ENCODE measurements at places on chromosomes 6 and 20.

DNA sequence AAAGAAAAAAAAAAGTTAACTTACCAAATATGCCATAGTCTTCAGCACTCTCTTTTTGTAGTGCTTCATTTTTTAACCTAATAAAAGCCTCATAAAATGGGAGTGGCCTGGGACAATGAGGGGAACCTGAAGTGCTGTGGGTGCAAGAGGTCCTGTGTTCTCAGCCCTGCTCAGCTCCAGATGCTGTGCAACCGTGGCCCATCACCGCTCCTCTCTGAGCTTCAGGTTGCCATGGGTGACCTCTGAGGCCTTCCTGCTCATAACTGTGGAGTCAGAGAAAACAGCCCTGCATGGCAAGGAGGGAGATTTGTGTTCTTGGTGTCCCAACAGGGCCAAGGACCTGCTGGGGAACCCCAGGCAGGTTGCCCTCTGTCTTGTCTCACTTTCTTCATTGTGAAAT lies 10.0 kb downstream of the TCF15 start:
- DNase-seq, result no peak

- peak; percentile 32 for DNase-seq
Observed at GRCh38 chr6:139112561-139112960, 22.3 kb upstream of the HECA start.

- no peak for DNase-seq
Observed at GRCh38 chr6:112773187-112773586, 426.1 kb downstream of the RFPL4B start.

DNA sequence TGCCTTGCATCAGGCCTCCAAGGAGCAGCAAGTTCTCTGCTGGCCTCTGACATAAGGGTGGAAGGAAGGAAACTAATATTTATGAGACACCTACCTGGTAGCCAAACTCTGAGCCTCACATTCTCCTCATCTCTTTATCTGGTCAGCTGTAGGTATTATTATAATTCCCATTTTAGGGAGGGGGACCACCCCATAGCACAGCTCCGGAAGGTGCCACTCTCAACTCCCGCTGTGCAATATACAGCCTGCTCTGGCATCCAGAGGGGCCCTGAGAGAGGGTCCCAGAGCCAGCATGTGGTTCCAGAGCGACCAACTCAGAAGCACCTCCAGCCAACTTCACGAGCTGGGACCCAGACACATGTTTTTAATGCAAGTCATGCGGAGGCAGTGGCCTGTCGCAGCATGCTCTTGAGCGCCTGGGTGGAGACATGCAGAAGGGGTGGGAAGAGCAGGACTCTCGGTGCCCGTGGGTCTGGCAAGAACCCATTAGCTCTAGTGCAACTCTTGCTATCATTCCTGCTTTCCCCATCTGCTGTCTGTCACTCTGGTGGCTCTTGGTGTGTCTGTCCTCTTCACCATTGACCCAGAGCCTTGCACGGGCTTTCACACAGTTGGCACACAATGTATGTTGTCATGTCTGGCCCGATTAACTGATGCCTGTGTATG lies 15.0 kb upstream of the MYMX start:
- DNase-seq, result no peak

DNA sequence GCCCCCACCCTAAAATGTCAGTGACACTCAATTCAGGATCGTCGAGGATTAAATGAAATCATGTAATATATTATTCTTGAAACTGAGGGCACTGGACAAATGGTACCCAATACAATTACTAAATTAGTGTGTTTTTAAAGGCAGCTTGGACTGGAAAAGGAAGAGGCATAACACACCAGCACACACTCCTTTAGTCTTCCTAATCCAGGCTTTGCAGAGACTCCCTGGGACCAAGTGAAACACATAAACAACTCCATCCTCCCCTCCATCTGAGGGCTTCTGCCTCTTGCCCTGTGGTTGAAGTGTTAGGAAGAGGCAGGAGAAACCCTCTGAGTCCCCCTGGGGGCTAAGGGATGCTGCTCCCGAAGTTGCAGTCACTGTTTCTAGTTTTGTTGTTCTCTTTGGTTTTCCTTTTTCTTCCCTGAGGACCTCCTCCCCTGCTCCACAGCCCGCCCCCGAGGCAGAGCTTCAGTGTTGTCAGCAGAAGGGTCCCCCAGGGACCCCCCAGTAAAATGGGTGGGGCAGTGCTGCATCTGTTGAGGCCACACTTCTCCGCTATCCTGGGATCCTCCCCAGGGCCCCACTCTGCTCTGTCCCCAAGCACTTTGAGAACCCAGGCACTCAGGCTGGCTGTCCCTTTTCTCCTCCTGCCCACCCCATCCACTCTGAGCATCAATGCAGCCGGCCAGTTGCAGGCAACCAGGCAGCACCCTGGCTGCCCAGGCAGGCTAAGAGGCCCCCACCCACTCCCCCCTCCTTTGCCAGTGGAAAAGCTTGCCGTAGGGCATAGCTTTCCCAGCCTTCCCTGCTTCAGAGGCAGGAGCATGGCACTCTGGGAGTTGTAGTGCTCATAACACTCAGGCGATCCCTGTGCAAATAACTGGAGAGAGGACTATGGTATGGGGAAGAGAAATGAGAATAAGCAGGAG lies 5.9 kb downstream of the TMEM63B start:
- DNase-seq, result peak; percentile 61

DNA sequence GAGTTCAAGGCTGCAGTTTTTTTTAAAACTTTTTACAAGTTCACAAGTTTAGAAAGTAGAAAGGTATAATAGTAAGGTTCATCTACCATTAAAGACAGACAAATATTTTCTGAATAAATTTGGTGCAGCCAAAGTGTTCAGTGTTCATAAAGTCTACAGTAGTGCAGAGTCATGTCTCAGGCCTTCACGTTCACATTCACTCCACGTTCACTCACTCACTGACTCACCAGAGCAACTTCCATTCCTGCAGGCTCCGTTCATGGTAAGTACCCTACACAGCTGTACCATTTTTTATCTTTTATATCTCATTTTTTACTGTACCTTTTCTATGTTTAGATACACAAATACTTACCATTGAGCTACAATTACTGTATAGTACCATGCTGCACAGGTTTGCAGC lies 67.6 kb downstream of the B4GALT5 start:
- no peak for DNase-seq

DNA sequence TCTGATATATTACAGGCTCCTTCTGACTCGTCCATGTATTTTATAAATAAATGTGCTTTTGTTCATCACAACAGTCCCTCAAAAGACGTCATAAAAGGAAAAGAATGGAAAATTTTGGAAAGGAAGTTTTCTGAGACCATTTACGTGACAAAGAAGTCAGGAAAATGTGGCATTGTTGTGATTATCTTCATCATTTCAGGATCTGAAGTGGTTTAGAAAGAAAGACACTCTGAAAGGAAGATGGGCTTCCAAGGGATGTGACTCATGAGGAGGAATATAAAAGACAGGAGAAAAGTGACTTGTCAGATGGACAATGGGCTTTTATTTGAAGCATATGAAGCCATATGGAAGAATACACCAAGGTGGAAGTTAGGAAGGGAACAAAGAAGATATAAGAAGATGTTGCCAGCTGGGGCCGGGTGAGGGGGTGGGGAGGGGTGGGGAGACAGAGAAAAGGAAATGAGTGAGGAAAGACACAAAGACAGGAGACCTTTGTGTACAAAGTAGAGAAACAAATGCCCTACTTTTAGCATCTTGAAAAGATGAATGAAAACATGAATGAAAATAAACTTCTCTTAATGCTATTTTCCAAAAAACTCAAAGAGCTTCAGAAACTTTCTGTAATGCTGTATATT lies 190.3 kb upstream of the PREP start:
- DNase-seq, result no peak

DNA sequence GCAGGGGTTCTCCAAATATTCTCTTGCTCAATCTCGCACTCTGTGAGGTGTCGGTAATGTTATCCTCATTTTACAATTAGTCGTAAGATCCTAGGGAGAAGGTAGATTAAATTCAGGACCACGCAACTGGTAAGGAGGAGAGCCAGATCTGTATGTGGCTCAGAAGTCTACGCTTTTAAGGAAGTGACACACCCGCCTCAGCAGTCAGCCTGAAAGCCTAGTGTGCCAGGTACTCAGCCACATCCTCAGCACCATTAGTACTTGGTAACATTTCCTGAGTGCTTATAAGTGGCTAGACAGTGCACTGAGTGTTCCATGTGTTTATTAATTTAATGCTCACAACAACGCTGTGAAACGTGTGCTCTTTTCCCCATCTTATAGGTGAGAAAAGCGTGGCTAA lies 63.7 kb downstream of the DHX35 start:
- no peak for DNase-seq

GRCh38 chr6:148704400-148705246 lies 42.2 kb upstream of the UST start:
- no peak for DNase-seq

- DNase-seq, result no peak
Observed at GRCh38 chr6:149060985-149061760, 256.3 kb upstream of the TAB2 start.

Measured in PC-9 (cell line).